ENCODE measurements at places on chromosomes 1 and 21. TPM values are rescaled to one million over a fixed set of nuclear protein-coding genes. Genes with fewer than 3 reads are reported as not detected.

Gene MANEAL
- 0.50 TPM for total RNA-seq

Gene FCGR2B
- not detected for total RNA-seq

Gene ALX3
- total RNA-seq = not detected

Gene TAS1R1
- under 0.01 TPM for total RNA-seq

Gene SLC44A3
- total RNA-seq = 9.7 TPM

Gene GBP6
- total RNA-seq = under 0.01 TPM

Gene CD5L
- total RNA-seq = not detected

Gene HCRTR1
- total RNA-seq = not detected

Gene NSL1
- 24.4 TPM for total RNA-seq

Gene SPATA21
- not detected for total RNA-seq

Gene ANKRD45
- 1.7 TPM for total RNA-seq

Gene MFAP2
- 16.2 TPM for total RNA-seq

Gene FCER1G
- total RNA-seq = not detected

Gene ESRRG
- total RNA-seq = 0.83 TPM

Gene SPRR1A
- total RNA-seq = not detected

Data from fibroblast of lung (primary cell).